ENCODE measurements at places on chromosomes 3 and 15. TPM values are rescaled to one million over a fixed set of nuclear protein-coding genes. Genes with fewer than 3 reads are reported as not detected.

DNA sequence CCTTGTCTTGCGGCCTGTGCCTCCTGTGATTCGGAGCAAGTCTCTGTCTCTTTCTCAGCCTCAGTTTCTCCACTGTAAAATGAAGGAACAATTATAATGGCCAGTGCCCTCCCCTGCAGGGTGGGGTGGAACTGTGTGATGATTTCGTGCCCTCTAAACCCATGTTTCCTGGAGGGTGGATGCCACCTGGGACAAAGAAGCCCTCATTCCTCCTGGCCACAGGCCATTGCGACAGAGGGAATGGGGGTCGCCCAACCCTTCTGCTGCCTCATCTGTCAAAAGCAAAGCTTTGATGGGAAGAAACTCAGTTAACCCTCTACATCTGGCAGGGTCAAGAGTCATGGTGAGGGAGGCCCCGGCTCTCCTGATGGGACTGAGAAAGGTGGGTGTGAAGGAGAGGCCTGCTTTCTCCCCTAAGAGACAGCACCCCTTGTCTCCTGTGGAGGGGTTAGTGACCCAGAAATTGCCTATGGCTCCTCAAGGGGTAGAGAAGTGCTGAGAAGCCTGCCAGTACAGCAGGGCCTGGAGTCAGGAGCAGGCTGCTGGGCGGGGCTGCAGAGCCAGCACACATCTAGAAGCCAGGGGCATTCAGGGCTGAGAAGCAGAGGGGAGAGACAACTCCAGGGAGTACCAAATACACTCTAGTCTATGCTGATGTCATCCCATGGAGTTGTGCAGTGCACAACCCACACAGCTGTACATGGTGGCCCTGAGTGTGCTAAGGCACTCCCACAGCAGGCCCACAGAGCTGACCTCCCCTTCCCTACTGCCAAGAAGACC lies 61.0 kb downstream of the PLXNA1 start:
- H3K4me3 ChIP-seq = no peak overlapping the region
- H3K36me3 ChIP-seq = no peaks in the 10 kb centered on the region
- peak; percentile 6 for DNase-seq
- no peaks in the 10 kb centered on the region for H3K27me3 ChIP-seq

DNA sequence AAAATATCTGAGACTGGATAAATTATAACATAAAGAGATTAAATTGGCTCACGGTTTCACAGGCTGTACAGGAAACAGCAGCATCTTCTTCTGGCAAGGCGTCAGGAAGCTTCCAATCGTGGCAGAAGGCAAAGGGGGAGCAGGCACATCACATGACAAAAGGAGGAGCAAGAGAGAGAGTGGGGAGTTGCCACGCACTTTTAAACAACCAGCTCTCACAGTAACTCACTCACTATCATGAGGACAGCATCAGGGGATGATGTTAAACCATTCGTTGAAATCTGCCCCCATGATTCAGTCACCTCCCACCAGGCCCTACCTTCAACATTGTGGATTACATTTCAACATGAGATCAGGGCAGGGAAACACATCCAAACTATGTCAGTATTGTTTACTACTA lies 114.5 kb upstream of the SPATA16 start:
- H3K27me3 ChIP-seq = no peaks in the 10 kb centered on the region
- H3K4me3 ChIP-seq = no peak overlapping the region
- H3K4me1 ChIP-seq = no peaks in the 10 kb centered on the region
- H3K36me3 ChIP-seq = no peaks in the 10 kb centered on the region
- no peak overlapping the region for H3K27ac ChIP-seq

HES1 gene
- total RNA-seq = not detected

DNA sequence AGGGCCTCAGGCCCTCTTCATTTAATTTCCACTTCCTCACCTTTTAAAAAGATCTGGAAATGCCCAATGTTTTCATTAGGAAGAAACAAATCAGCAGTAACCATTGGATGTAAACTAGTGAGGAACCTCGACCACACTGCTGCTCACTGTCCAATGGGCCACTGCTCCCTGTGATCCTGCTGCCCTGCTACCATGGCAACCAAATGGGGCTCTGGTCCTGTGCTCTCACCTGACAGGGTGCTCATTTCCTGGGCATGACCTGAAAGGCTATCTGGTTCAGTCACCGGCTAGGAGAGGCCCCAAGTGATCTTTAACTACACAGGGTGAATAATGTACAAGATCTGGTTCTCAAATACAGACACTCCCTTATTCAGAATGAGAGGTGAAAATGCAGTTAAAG lies 54.6 kb downstream of the ARHGEF3 start:
- no peaks in the 10 kb centered on the region for H3K27me3 ChIP-seq
- H3K4me3 ChIP-seq = no peak overlapping the region
- DNase-seq = no peak
- peaks cover 33% of the 10 kb centered on the region for H3K4me1 ChIP-seq

- no peak overlapping the region for H3K27ac ChIP-seq
- no peaks in the 10 kb centered on the region for H3K27me3 ChIP-seq
- no peak overlapping the region for H3K4me3 ChIP-seq
- no peaks in the 10 kb centered on the region for H3K36me3 ChIP-seq
- H3K4me1 ChIP-seq = no peaks in the 10 kb centered on the region
- no peak for DNase-seq
Observed at GRCh38 chr3:177295116-177295515, 97.8 kb upstream of the TBL1XR1 start.

DNA sequence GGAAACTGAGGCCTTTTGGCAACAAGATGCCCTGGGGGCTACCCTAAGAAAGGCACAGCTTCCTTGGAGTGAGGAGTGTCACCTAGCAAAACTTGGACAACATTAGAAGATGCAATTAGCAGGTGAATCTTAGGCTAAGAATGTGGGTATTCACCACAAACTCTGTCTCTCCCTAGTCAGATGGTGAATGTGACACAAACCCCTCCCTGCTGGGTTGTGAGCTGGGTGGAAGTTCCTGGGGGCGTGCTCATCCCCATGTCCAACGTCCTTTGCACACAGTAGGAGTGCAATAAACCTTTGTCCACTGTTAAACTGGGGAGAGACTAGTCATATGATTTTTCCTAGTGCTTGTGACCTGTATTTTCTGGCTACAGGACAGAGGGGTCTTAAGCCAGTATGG lies 67.1 kb upstream of the SH3GL3 start:
- peaks cover 5% of the 10 kb centered on the region for H3K4me1 ChIP-seq
- DNase-seq = no peak
- H3K27me3 ChIP-seq = peaks cover 38% of the 10 kb centered on the region
- H3K36me3 ChIP-seq = no peaks in the 10 kb centered on the region
- no peak overlapping the region for H3K4me3 ChIP-seq
- H3K27ac ChIP-seq = no peak overlapping the region

DNA sequence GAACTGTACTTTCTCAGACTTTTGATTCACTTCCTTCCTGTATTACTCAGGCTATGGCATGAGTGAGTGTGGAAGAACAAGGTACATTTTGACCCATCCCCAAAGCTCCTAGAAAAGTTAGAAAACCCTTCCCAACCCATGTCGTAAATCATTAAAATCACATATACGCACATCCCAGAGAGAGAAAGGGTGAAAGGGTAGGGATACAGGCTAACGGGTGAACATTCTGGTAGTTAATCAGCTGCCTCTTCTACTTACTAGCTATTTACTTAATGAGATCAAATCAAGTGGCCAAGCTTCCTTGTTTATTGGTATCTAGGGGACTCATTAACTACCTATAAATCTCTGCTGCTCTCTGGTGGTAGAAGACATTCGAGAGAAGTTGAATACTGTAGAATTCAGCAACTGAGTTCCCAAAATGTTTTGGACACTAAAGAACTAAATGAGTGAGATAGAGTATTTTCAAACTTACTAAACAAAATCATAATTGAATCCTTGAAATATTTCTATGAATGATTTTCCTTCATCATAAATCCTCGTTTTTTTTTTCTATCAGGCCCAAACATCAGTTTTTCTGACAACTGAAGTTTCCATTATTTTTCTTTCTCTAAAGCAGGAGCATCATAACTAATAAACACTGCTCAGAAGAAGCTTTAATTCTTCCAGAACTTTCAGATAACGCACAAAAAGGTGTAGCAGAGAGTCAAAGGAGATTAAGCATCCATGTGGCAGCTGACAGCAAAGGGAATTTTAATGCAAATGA lies 124.2 kb downstream of the IMPG2 start:
- H3K27me3 ChIP-seq = peaks cover 12% of the 10 kb centered on the region
- no peak for DNase-seq
- no peak overlapping the region for H3K4me3 ChIP-seq

GRCh38 chr3:53111822-53112221 lies 18.4 kb downstream of the RFT1 start:
- peaks cover 24% of the 10 kb centered on the region for H3K36me3 ChIP-seq
- H3K27me3 ChIP-seq = no peaks in the 10 kb centered on the region
- H3K4me3 ChIP-seq = no peak overlapping the region
- peak overlapping the region; percentile 1 for H3K27ac ChIP-seq

GRCh38 chr15:76913737-76914136 lies 8.6 kb upstream of the SCAPER start:
- H3K4me1 ChIP-seq = peaks cover 6% of the 10 kb centered on the region
- no peak overlapping the region for H3K27ac ChIP-seq
- no peak for DNase-seq
- no peaks in the 10 kb centered on the region for H3K36me3 ChIP-seq

DNA sequence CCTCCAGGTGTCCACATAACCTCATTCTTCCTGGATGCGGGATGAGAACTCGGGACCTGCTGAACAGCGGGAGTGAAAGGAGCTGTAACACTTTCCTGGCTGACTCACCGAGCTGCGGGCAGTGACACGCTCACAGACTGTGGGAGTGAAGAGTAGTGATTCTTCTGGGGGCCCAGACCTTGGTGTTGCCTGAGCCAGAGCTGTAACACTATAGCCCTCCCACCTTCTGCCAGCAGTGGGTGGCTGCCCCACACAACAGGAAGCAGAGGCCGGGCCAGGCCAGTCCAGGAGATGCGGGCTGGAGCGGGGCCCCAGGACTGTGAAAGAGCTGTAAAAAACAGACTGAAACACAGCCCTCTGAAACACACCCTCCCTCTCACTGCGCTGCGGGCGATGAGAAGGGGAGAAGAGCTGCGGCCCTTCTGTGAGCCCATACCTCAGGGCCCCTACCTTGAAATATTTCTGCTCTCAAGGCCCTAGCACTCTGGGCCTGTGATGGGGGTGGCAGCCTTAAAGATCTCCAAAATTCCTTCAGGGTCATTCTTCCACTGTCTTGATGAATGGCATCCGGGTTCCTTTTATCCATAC lies 464.0 kb upstream of the CCDC54 start:
- H3K4me3 ChIP-seq = no peak overlapping the region
- DNase-seq = no peak
- H3K4me1 ChIP-seq = no peaks in the 10 kb centered on the region
- H3K27ac ChIP-seq = no peak overlapping the region
- peaks cover 6% of the 10 kb centered on the region for H3K27me3 ChIP-seq

- no peaks in the 10 kb centered on the region for H3K36me3 ChIP-seq
- no peaks in the 10 kb centered on the region for H3K4me1 ChIP-seq
- H3K27me3 ChIP-seq = peaks cover 8% of the 10 kb centered on the region
- no peak overlapping the region for H3K27ac ChIP-seq
- DNase-seq = no peak
Observed at GRCh38 chr15:95825208-95825607, 505.3 kb upstream of the NR2F2 start.

HRH1 gene
- 0.36 TPM for total RNA-seq

GRCh38 chr15:101447561-101448071 lies 41.9 kb downstream of the PCSK6 start:
- no peak overlapping the region for H3K4me3 ChIP-seq
- no peak for DNase-seq
- H3K27ac ChIP-seq = no peak overlapping the region

DNA sequence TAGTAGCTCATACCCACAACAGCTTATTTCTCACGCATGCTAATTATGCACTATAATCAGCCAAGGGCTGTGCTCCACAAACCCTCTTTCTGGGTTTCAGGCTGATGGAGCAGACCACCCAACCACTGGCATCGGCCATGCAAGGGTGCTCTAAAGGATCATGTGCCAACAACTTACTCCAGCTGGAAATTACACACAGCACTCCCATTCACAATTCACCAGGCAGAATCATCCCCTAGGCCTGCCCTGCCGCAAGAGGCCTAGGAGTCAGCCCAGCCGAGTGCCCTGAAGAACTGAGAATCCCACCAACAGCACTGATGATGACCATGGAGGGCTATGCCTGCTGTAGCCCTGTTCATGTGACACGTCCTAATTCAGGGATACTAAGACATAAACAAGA lies 216.2 kb upstream of the CHRNA7 start:
- H3K27ac ChIP-seq = no peak overlapping the region
- DNase-seq = no peak
- no peaks in the 10 kb centered on the region for H3K36me3 ChIP-seq
- no peak overlapping the region for H3K4me3 ChIP-seq

STRIT1 gene
- not detected for total RNA-seq

ILDR1 gene
- not detected for total RNA-seq

DNA sequence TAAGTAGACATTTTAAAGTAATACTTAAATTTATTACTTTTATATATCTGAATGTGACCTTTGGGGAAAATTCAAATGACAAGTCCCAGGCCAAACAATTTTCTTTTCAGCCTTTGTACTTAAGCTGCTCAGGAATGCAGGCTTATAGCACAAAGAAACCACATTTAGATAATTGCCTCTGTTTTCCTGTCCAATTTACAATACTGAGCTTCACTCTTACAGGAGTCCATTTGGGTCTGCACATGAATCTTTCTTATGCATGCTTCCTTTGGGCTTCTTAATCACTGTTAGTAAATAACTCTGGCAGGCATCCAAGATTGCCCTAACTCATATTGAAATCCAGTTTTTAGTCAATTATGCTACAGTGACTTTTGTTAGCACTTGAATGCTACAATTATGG lies 459.4 kb upstream of the TGFBR2 start:
- H3K27ac ChIP-seq = no peak overlapping the region
- H3K4me1 ChIP-seq = no peaks in the 10 kb centered on the region
- no peaks in the 10 kb centered on the region for H3K36me3 ChIP-seq
- no peak for DNase-seq
- H3K27me3 ChIP-seq = no peaks in the 10 kb centered on the region
- no peak overlapping the region for H3K4me3 ChIP-seq

CFAP91 gene
- total RNA-seq = 0.11 TPM

DNA sequence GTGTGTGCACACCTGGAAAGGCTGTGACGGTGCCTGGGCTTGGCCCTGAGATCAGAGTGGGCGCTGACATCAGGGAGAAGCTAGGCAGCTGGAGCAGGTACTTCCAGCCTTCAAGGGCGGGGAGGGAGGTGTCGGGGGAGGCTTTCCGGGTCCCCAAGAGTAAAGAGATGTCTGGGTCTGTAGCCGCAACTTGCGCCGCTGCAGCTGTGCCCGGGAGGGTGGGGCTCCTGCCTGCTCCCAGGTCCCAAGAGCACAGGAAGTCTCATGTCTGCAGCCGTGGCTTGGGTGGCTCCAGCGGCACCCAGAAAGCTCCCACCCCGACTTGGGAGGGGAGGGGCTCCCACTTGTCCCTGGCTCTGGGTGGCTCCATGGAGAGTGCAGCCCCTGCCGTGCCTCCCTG lies 103.2 kb upstream of the BNIP2 start:
- peaks cover 4% of the 10 kb centered on the region for H3K27me3 ChIP-seq
- peaks cover 7% of the 10 kb centered on the region for H3K36me3 ChIP-seq
- peaks cover 42% of the 10 kb centered on the region for H3K4me1 ChIP-seq
- peak overlapping the region; percentile 62 for H3K4me3 ChIP-seq
- peak overlapping the region; percentile 90 for H3K27ac ChIP-seq
- DNase-seq = peak; percentile 51

GOLGA8T gene
- 2.6 TPM for total RNA-seq

PLD1 gene
- 1.7 TPM for total RNA-seq

EFCAB12 gene
- total RNA-seq = 1.4 TPM
